ENCODE measurements at places on chromosomes 5 and 9.

GRCh38 chr9:976258-976942 lies at the start of gene DMRT3:
DMRT3 (plus strand) TSS chr9:976655; CDS start chr9:977002, 347 bp downstream.
- no peak for DNase-seq

- no peak for DNase-seq
These were observed 68.9 kb downstream of the COMMD10 start for GRCh38 chr5:116153687-116154174.

GRCh38 chr5:176724472-176724871 lies 77.2 kb downstream of the TSPAN17 start:
- no peak for DNase-seq

DNA sequence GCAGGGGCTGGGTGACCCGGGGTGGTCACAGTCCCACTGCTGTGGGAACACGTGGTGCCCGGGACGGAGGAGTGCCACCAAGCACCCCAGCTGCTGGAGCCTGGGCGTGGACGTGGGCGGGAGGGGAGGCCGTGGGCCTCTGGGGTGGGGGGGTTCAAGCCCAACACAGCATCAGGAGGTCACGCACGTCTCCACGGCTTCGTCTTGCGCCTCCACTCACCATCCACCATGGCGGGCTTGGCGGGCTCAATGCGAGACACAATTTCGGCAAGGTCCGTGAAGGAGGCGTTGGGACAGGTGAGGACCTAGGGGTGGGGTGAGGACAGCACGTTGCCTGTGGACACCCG lies 2.2 kb upstream of the NSMF start:
- DNase-seq: no peak

DNA sequence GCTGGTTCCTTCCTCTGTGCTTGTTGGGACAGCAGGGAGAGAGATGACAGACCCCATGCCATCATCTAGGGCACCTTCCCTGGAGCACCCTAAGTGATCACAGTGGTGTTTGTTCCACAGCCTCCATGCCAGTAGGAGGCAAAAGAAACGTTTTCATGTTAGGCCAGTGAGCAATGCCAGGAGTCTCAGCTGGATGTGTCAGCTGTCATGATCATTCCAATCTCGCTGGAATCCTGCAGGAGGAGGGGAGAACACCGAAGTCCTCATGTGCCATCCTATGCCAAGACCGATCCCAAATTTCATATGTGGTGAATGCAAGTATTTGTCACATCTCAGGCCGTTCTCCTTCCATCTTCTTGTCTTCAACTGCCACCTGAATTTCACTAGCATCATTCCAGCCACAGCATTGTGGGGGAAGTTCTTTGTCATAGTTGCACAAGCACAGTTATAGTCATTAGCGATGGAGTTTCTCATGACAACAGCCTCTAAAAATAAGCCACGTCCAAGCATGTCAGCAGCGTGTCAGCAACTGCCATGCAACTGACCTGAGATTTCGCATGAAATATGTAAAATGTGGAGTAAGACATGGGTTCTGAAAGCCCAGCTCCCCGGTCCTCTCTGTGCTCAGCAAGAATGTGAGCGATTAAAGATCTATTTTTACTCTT lies 97.2 kb upstream of the DNAH5 start:
- no peak for DNase-seq

DNA sequence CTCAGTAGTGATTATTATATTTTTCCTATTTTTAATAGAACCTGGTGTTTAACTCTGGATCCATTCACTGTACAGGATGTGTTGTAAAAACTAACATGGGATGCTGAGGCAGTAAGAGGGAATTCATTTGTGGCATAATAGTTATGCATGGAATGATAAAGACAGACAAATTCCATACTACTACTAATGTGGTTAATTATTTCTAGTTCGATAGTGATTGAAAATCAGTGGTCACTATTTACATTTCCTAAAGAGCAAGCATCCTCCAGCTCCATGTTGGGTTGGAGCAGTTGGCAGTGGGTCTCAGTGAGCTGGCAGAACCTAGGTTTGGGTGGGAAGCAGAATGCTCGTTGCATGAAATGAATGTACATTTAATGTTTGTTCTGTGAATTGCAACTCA lies 122.6 kb downstream of the SAXO1 start:
- DNase-seq: no peak

GRCh38 chr5:154993461-154993860 lies 20.1 kb upstream of the KIF4B start:
- DNase-seq: no peak

DNA sequence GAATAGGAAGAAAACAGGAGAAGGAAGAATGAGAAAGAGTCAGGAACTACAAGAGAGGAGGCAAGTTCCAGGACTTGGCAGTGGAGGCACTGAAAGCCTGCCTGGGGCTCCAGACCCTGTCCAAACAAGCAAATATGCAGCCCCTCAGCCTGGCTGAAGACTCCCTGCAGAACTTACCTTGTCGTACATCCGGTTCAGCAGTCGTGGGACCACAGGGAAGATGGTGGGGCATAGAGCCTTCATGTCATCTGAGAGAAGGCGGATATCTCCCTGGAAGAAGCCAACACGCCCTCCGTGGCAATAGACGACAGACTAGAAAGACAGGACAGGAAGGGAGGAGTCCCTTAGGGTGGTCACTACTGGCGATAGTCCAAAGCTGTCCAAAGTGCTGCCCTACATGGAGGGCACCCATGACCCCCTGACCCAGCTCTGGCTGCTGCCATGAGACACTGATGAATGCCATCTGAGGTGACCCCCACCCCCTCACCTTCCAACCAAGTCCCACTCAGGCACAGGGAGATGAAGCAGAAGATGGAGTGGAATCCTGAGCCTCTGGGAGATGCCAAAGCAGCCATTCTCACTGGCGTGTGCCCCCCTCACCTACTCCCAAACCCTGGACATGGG lies 27.7 kb upstream of the MEIKIN start:
- DNase-seq: no peak

- no peak for DNase-seq
These were observed 174.9 kb upstream of the MVB12B start for GRCh38 chr9:126151686-126152134.

DNA sequence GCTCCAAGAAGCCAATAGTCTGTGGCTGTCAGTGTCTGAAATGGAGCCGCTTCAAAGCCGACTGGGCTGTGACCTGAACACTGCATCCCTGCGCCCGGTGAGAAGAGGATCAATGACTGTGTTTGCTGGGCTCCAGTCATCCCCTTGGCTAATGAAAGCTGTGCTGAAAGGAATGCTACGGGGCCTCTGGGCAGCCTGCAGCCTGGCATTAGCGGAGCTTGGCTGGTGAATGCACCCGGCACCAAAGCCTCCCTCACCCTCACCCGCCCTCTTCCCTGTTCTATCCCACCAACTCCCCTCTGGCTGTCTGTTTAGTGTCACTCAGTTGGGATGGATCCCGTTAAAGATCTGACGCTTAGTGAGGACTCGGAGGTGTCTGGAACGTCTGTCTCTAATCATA lies 355.3 kb downstream of the BNC2 start:
- no peak for DNase-seq

- no peak for DNase-seq
These were observed 809.4 kb downstream of the PRELID2 start for GRCh38 chr5:145025775-145026174.

- no peak for DNase-seq
These were observed 143.7 kb upstream of the IRX2 start for GRCh38 chr5:2895196-2895595.

- no peak for DNase-seq
These were observed 460.8 kb upstream of the SMARCA2 start for GRCh38 chr9:1554081-1555035.

- no peak for DNase-seq
These were observed 163.7 kb downstream of the ELAVL2 start for GRCh38 chr9:23662320-23662719.

- DNase-seq: no peak
These were observed 84.8 kb downstream of the MVB12B start for GRCh38 chr9:126411225-126411947.

GRCh38 chr5:132819468-132819867 lies 6.4 kb downstream of the SOWAHA start:
- peak; percentile 41 for DNase-seq

DNA sequence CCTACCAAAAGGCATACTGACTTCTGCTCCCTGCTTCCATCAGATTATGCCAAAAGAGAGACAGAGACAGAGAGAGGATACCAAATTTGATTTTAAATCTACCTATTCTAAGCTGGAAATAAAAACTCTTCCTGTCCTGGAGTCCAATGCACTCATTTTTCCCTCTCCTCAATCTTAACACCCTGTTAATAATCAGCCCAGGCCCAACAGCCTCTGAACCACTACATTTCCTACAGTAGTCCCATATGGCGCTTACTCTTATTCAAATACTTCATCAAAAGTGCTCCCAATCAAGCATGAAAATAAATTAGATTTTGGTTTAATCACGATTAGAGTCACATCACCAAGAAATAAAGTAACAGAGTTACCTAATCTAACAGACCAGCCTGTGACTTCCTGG lies 152.3 kb downstream of the TSSK1B start:
- DNase-seq: no peak

DNA sequence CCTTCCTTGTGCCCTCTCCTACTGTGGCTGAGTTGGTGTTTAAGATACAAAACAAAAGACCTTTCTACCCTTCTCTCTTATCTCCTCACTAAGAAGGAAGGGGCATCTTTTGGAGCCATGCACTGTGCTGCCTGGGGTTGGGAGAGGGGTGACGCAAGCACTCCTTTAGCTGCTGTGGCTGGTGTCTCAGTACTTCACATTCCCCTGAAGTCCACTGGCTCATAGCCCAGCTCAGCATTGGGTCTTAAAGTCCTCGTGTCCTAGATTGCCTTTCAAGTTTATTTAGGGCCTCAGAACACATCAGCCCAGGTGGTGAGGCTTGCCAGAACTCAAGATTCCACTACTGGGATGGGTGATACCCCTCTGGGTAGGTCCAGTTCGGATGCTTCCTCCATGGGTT lies 325.9 kb upstream of the CYLC2 start:
- DNase-seq: no peak

DNA sequence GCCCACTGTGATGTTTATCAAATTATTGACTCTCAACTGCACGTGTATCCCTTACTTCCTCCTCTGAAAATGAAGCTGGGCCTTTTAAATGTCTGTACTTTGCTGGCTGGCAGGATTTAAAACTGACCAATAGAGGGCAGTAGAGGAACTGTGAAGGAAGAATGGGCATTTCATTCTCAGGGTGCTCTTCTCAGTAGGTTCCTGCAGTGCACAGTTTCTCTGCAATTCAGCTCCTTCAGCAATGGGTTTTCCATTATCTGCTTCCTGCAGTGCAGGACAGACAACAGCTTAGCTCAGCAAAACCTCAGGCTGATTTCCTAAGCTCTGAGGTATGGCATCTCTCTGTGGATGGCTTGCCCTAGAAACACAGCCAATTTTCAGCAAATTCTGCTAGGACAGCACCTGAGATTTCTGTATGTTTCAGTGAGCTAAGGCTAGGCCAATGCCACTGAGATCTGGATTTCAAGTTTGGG lies 298.4 kb upstream of the PRDM9 start:
- no peak for DNase-seq

DNA sequence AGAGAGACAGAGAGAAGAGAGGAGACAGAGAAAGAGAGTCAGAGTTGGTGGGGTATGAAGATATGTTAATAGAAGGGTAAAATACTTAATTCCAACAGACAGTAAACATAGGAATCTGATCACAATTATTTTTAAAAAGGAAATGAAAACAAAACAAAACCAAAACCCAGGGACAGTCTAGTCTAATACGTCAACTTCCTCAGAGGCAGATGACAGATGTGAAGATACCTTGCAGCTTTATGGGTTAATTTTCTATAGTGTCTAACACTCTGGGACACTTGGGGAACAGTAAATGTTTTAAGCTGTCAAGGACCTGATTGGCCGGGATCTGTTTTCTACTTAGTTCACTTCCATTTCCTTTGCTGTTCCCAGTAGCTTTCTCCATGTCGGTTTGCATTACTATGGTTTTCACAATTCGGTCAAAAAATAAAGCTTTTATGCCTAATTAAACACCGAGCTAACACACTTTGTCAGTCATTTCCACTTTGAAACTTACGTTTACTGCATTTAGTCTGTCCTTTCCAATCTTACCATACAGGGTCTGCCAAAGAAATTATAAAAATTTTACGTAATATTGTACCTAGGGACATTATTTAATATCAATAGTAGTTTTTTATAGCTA lies 216.5 kb downstream of the MCTP1 start:
- DNase-seq: no peak

DNA sequence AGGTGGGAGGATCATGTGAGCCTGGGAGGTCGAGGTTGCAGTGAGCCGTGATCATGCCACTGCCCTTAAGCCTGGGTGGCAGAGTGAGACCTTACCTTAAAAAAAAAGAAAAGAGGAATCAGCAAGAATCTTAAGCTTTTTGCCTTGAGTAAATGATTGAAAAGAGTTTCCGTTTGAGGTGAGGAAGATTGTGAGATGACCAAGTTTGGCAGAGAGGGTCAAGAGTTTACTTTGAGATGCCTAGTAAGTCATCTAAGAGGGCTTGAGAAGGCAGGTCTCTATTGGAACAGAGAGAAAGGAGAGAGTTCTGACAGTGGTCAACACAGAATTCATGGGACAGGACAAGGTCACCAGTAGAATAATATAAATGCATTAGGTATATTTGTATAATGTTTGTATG lies 572.1 kb downstream of the TLE4 start:
- DNase-seq: no peak

GRCh38 chr9:60545878-60546385 lies 368.3 kb upstream of the SPATA31A5 start:
- DNase-seq: no peak

DNA sequence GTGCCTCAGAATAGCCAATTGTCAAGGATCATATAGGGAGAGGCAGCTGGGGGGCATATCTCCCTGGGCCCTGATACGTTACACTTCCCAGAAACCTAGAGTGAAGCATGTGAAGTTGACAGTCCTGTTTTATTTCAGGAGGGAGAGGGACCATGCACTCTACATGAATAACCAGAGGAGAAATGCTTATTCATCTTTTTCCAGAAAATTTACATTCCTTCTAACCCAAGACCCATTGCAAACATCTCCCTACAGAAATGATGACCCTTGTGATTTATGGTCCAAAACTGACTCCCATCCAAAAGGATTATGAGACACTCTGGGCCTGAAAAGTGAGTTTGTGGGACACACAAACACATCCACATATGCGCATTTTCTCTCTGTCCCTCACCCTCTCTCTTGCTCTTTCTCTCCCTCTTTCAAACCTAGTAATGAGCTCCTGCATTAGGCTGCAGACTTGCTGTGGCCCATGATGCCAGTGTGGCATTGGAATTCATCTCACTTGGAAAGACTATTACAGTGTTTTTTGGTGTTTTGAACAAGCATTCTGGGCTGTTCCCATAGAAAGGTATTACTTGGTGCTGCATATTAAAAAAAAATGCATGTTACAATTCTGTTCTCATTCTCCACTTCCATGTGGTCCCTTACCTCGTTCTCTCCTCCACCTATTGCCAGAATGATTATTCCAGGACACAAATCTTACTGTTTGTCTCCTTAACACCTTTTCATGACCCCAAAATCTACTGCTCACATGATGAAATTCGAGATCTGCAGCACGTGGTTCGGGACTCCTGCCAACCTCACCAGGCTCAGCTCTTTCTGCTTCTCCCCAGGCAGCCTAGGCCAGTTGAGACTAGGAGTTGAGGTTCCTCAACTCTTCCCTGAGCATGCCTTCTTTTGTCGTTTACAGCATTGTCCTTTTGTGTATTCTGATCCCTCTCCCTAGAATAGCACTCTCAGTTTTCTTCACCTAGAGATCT lies 451.3 kb upstream of the KLF4 start:
- no peak for DNase-seq

Measured in anterior cingulate cortex (tissue), 58 donors.